ENCODE measurements at places on chromosomes 2 and 18. TPM values are rescaled to one million over a fixed set of nuclear protein-coding genes. Genes with fewer than 3 reads are reported as not detected.

GNLY gene
- 22.3 TPM for polyA plus RNA-seq

CFAP65 gene
- polyA plus RNA-seq: not detected

LYPD6 gene
- polyA plus RNA-seq: not detected

SULT1C2 gene
- polyA plus RNA-seq: not detected

LRRTM4 gene
- not detected for polyA plus RNA-seq

OSBPL6 gene
- 0.49 TPM for polyA plus RNA-seq

ALK gene
- 0.07 TPM for polyA plus RNA-seq

CD226 gene
- polyA plus RNA-seq: 67.2 TPM

CCDC148 gene
- polyA plus RNA-seq: not detected

CRYBA2 gene
- polyA plus RNA-seq: not detected

SPP2 gene
- not detected for polyA plus RNA-seq

DYNAP gene
- not detected for polyA plus RNA-seq

GPR35 gene
- polyA plus RNA-seq: 1.3 TPM

NXPH2 gene
- polyA plus RNA-seq: not detected

RAB11FIP5 gene
- 6.4 TPM for polyA plus RNA-seq

ZNF385B gene
- polyA plus RNA-seq: not detected

PRKD3 gene
- polyA plus RNA-seq: 20.4 TPM

SERPINB11 gene
- not detected for polyA plus RNA-seq

PLCD4 gene
- not detected for polyA plus RNA-seq

PAX8 gene
- polyA plus RNA-seq: 0.19 TPM

ANKRD30B gene
- 0.07 TPM for polyA plus RNA-seq

AKAIN1 gene
- not detected for polyA plus RNA-seq

MYCN gene
- polyA plus RNA-seq: not detected

MOGAT1 gene
- not detected for polyA plus RNA-seq

TRIM43 gene
- polyA plus RNA-seq: not detected

DSC1 gene
- 3.9 TPM for polyA plus RNA-seq

ST8SIA5 gene
- polyA plus RNA-seq: not detected

MC2R gene
- not detected for polyA plus RNA-seq

UGT1A3 gene
- polyA plus RNA-seq: not detected

LRRC30 gene
- not detected for polyA plus RNA-seq

ASB18 gene
- polyA plus RNA-seq: not detected

FRZB gene
- not detected for polyA plus RNA-seq

LIPG gene
- not detected for polyA plus RNA-seq

LRRTM1 gene
- polyA plus RNA-seq: not detected

PUS10 gene
- 4.1 TPM for polyA plus RNA-seq

STAMBP gene
- 49.5 TPM for polyA plus RNA-seq

AGXT gene
- polyA plus RNA-seq: not detected

C2orf80 gene
- polyA plus RNA-seq: not detected

ELMOD3 gene
- polyA plus RNA-seq: 10.1 TPM

ARHGAP25 gene
- 37.1 TPM for polyA plus RNA-seq

MAP3K19 gene
- not detected for polyA plus RNA-seq

CRYGC gene
- polyA plus RNA-seq: not detected

Data from CD4-positive, alpha-beta memory T cell (primary cell).